ENCODE measurements at places on chromosomes 12 and 14.
A peak's percentile ranks its signal among the peaks of the same experiment; 100 is the strongest.

GRCh38 chr14:73526036-73526984 is 10.6 kb upstream of the ACOT1 start:
- H3K27ac ChIP-seq, result no peak overlapping the region
- no peaks in the 10 kb centered on the region for H3K36me3 ChIP-seq
- no peaks in the 10 kb centered on the region for H3K4me1 ChIP-seq
- DNase-seq, result no peak
- no peak overlapping the region for H3K4me3 ChIP-seq
- H3K27me3 ChIP-seq, result peaks cover 7% of the 10 kb centered on the region

GRCh38 chr14:102424923-102425322 is 62.2 kb downstream of the TECPR2 start:
- peaks cover 3% of the 10 kb centered on the region for H3K4me1 ChIP-seq
- no peaks in the 10 kb centered on the region for H3K27me3 ChIP-seq
- DNase-seq, result no peak

DNA sequence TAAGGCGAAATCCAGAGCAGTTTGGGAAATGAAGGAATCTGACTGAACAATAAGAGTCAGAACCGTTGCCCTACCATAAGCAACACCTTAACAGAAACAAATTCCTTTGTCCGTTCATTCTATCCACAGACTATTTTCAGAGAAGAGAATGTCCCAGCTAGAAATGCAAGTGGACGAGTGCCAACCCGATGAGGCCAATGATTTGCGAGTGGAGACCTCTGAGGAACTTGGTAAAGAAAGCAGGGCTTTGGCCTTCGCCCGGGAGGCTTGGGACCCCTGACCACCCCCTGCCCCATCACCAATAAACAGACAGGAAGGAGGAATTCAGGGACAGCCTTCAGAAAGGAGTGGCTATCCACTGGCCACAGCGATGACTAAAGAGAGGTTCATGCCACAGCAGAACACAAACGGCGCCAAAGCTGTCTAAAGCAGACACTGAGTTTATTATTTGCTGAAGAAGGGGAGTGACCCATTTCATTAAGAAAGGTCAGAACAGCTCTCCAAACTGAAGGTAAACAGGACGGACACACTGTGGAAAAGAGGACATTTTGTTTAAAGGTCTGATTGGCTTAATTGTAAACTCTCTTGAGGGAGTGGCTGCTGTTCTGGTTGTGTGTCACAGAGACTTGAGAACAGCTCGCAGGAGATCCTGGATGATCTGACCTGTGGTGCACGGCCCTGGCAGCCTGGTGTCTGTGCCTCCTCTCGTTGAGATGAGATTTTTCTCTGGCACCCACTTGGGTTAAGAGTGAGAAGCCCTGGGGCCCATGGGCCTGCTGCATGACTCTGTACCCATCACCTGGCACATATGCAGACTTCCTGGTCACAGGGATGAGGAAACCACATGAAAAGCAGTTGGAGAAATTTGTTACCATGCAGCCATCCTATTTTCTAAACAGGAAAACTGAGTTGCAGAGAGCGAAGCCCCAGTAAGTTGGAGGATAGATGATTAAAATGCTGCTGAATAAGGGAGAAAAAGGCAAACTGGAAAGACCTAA is 142.0 kb upstream of the PZP start:
- no peaks in the 10 kb centered on the region for H3K27me3 ChIP-seq
- no peak for DNase-seq
- H3K4me1 ChIP-seq, result peaks cover 18% of the 10 kb centered on the region
- H3K4me3 ChIP-seq, result no peak overlapping the region

DNA sequence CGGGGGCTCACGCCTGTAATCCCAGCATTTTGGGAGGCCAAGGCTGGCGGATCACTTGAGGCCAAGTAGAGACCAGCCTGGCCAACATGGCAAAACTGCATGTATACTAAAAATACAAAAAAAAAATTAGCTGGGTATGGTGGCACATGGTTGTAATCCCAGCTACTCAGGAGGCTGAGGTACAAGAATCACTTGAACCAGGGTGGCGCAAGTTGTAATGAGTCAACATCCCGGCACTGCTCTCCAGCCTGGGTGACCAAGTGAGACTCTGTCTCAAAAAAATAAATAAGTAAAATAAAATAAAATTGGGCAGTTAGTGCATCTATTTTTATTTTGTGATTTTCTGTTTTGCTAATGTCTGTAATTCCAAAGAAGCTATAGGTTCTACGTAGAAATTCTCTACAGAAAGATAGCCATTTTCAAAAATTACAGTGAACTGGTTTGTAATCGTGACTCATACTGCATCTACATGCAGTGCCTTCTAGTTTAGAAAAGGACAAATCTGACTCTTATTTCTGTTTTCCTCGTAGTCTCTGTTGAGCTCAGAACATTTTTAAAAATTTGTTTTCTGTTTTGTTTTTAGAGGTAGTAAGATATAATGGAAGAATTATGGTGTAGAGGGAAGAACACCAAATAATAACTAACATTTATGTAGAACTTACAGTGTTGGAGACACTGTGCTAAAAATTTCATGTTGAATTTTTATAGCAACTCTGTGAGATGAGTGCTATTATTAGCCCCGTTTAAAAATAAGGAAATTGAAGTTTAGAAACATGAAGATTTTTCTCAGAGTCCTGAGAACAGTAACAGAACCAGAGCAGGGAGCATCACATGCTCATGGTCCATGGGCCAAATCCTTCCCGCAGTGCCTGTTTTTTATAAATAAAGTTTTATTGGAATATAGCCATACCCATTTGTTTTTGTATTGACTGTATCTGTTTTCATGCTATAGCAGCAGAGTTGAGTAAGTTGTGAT is 201.2 kb downstream of the SYNE2 start:
- no peak for DNase-seq
- no peak overlapping the region for H3K4me3 ChIP-seq
- no peaks in the 10 kb centered on the region for H3K27me3 ChIP-seq
- no peak overlapping the region for H3K27ac ChIP-seq

- no peaks in the 10 kb centered on the region for H3K36me3 ChIP-seq
- H3K27ac ChIP-seq, result no peak overlapping the region
- no peaks in the 10 kb centered on the region for H3K4me1 ChIP-seq
- H3K4me3 ChIP-seq, result no peak overlapping the region
Measured at GRCh38 chr14:39957290-39957689, 525.1 kb upstream of the FBXO33 start.

- H3K36me3 ChIP-seq, result peaks cover 22% of the 10 kb centered on the region
- H3K27ac ChIP-seq, result peak overlapping the region; percentile 83
- peak overlapping the region; percentile 76 for H3K4me3 ChIP-seq
- peaks cover 40% of the 10 kb centered on the region for H3K4me1 ChIP-seq
- H3K27me3 ChIP-seq, result peaks cover 6% of the 10 kb centered on the region
- DNase-seq, result no peak
Measured at GRCh38 chr12:119989361-119989730, 310 bp downstream of the BICDL1 start.

DNA sequence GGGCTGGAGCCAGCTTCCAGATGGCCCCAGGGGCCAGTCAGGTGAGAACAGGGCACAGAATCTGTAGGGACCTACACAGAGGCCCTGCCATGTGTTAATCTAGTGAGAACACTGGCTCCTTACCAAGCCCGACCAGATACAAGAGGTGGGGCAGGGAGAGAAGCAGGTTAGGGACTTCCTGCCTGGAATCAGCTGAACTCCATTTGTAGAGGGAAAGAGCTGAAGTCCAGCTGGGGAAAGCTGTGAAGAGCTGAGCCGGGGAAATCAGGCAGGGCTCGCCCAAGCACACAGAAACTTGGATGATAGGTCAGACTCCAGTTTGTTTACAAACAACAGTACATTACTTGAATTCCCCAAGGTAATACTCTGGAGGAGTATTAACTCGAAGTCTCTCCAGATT is 46.7 kb downstream of the PTGER2 start:
- H3K27me3 ChIP-seq, result peaks cover 12% of the 10 kb centered on the region
- H3K36me3 ChIP-seq, result peaks cover 10% of the 10 kb centered on the region
- DNase-seq, result no peak
- H3K4me3 ChIP-seq, result no peak overlapping the region

DNA sequence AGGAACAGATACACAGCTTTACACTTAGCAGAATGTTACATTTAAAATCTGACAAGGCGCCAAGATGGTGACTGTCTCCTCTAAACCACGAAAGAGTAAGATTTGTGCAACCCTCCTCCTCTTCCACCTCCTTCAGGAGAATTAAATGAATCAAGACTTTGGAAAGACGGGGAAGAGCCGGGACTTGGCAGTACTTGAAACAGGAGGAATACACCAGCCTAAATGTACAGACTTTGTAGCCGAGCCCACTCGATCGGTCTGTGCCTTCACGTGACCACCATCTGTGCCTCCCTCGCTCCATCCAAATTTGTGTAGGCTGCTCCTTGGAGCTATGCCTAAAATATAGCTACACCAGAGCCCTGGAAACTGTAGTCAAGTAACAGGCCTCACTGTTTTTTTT is 38.3 kb downstream of the SSPN start:
- no peaks in the 10 kb centered on the region for H3K4me1 ChIP-seq
- peaks cover 17% of the 10 kb centered on the region for H3K27me3 ChIP-seq
- H3K36me3 ChIP-seq, result no peaks in the 10 kb centered on the region

- DNase-seq, result no peak
- H3K27ac ChIP-seq, result no peak overlapping the region
- H3K4me3 ChIP-seq, result no peak overlapping the region
- H3K27me3 ChIP-seq, result no peaks in the 10 kb centered on the region
- H3K36me3 ChIP-seq, result no peaks in the 10 kb centered on the region
Measured at GRCh38 chr12:118842866-118843265, 138.5 kb upstream of the SRRM4 start.

DNA sequence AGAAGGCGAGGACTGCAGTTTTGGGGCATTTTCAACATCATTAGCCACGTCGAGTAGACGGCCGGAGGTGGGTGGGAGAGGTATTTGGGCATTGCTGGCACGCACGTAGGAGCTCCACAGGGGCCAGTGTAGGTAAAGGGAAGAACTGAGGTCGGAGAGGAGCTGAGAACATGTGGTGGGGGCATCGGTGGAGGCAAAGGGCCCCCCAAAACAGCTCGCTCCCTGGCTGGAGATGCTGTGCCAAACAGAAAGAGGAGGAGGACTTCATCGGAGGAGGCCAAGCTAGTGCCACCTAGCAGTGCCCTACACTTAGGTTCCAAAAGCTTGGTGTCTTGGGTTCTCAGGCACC is 52.0 kb upstream of the PPP2R5C start:
- no peak overlapping the region for H3K4me3 ChIP-seq
- no peak overlapping the region for H3K27ac ChIP-seq
- peaks cover 9% of the 10 kb centered on the region for H3K27me3 ChIP-seq
- peaks cover 2% of the 10 kb centered on the region for H3K36me3 ChIP-seq
- peaks cover 43% of the 10 kb centered on the region for H3K4me1 ChIP-seq

GRCh38 chr12:109462868-109463692 is 14.0 kb downstream of the KCTD10 start:
- H3K27me3 ChIP-seq, result no peaks in the 10 kb centered on the region
- peak overlapping the region; percentile 83 for H3K27ac ChIP-seq
- peaks cover 43% of the 10 kb centered on the region for H3K4me1 ChIP-seq
- DNase-seq, result peak; percentile 29

GRCh38 chr14:64912261-64912660 is 2.0 kb upstream of the CHURC1 start:
- no peak for DNase-seq
- H3K4me3 ChIP-seq, result no peak overlapping the region

DNA sequence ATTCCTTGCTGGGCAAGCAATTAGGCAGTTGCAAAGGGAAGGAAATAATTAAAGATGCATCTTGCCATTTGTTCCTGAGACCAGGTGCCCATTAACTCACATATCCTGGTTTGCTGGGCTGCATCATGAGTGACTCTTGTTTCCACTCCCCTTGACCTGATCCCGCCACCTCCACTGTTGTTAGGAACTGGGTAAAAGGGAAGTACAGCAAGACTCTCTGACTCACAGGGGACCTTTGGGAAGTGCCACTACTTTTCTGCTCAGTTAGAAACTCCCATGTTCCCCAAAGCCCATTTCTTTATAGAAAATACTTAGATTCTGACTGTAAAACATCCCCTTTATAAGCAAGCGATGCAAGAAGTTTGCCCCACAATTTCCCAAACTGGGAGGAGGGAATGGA is 186.0 kb upstream of the BCL2L14 start:
- no peak overlapping the region for H3K27ac ChIP-seq
- no peak for DNase-seq
- H3K27me3 ChIP-seq, result no peaks in the 10 kb centered on the region
- no peak overlapping the region for H3K4me3 ChIP-seq
- peaks cover 12% of the 10 kb centered on the region for H3K4me1 ChIP-seq
- H3K36me3 ChIP-seq, result peaks cover 83% of the 10 kb centered on the region

DNA sequence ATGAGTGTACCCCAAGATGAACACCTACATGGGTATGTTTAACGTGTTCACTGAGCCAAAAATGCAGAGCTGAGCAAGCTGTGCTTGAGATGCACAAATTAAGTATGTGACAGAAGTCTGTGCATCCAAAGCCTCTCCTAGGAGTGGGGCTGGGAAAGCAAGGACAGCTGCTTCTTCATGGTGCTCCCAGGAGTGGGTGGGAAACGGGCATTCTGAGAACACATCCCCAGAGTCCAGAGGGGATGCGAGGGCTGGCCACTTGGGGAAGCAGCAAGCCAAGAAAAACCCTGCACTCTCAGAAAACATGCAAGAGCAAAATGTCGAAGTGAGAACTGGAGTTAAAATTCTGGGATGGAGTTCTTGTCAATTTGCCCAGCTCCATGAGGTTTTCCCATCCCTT is 414.3 kb downstream of the BCAT1 start:
- H3K36me3 ChIP-seq, result no peaks in the 10 kb centered on the region
- DNase-seq, result no peak
- no peaks in the 10 kb centered on the region for H3K27me3 ChIP-seq
- H3K4me3 ChIP-seq, result no peak overlapping the region
- no peak overlapping the region for H3K27ac ChIP-seq

GRCh38 chr12:10607885-10608458 is 5.4 kb downstream of the MAGOHB start:
- no peak for DNase-seq
- H3K36me3 ChIP-seq, result peaks cover 60% of the 10 kb centered on the region
- no peaks in the 10 kb centered on the region for H3K27me3 ChIP-seq
- no peak overlapping the region for H3K4me3 ChIP-seq
